Activated T-cell treated with anti-CD3 and anti-CD28 coated beads for 48 hours (primary cell): ENCODE measurements at places on chromosomes 1 and 21.

DNA sequence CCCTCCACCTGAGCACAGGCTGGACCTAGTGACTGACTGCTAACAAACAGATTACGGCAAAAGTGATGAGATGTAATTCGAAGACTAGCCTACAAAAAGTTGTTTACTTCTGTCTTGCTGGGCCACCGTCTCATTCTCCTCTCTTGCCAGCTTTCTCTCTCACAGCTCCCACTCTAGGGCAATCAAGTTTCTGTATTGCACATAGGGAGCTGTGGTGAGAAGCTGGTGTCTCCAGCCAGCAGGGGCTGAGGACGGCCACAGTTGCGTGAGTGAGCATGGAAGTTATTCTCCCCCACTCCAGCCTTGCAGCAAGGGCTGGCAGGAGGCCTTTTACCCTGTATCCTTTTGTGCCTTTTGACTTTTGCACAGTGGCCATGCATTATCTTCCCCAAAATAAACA lies 8.6 kb upstream of the COL6A2 start:
- no peak for DNase-seq

- DNase-seq = no peak
Measured at GRCh38 chr1:57874418-57874877, 450.6 kb upstream of the DAB1 start.

DNA sequence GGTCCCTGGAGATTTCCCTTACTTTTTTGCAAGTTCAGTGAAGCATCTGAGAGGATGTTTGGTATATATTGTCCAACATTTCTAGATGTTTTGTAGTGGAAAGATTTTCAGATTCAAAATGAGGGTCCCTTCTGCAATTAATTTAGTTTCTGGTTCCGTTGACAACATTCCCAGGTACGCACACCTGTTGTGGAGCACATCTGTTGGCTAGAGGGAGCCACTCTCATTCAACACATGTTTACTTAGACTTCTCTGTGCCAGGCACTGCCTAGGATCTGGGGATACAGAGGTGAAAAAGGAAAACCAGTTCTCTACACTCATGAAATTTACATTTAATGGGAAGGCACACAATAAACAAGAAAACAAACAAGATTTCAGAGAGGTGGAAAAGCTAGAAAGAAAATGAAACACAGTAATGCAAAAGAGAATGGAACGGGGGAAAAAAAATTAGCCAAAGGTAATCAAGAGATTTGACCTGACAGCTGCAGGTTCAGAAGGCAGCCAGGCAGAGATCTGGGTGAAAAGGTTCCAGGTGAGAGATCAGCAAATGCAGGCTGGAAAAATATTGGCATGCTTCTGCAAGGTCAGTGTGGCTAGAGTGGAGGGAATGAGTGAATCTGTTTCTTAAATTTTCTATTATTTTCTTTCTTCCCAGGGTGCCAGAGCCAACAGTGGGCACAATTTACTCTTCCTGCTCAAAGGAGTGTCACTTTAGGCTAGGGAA lies 48.4 kb upstream of the KAZN start:
- no peak for DNase-seq

GRCh38 chr1:64745181-64745985 lies 508 bp downstream of the RAVER2 start:
- DNase-seq = peak; percentile 3

- DNase-seq = no peak
Measured at GRCh38 chr21:35377505-35378090, 328.5 kb upstream of the RUNX1 start.

DNA sequence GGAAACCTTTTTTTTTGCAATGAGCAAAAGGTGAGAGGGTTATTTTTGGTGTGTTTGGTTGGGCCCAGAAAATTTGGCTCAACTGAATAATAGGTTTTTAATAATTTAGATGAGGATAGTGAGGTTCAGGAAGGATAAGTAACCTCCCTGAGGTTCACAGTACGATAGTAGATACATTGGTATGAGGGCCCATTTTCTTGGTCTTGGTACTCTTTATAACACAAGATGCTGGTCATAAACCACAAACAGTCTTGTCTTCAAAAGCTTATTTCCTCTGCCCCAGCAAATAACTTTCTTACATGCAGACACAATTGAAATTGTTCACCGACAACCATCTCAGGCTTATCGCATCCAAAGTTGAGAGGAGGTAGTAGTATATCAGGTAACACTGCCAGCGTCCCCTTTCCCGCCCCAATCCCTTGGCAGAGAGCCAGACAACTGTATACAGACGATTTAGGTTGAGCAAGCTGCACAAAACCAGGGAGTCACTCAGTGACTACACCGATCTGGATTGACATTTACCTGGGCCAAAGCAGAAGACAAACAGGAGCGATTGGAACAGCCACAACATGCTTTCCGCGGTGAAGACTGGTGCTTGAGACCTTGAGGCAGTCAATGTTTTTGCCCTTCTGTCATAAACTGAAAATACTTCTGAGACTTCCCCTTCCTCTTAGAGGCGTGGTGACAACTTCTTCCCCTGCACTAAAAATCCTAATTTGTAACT lies at the start of gene SLAMF6:
TSS of gene SLAMF6 (minus strand) at position 634 of the 724 bp plus-strand sequence. CDS start at position 571, 63 bp downstream.
- peak; percentile 30 for DNase-seq

GRCh38 chr1:77548285-77548684 lies 134.2 kb downstream of the ZZZ3 start:
- DNase-seq = no peak

GRCh38 chr1:56034847-56035481 lies 544.4 kb downstream of the PLPP3 start:
- DNase-seq = no peak

GRCh38 chr1:7778133-7778628 lies 5.9 kb upstream of the PER3 start:
- DNase-seq = no peak

- no peak for DNase-seq
Measured at GRCh38 chr1:172456344-172456769, 12.5 kb upstream of the PIGC start.

DNA sequence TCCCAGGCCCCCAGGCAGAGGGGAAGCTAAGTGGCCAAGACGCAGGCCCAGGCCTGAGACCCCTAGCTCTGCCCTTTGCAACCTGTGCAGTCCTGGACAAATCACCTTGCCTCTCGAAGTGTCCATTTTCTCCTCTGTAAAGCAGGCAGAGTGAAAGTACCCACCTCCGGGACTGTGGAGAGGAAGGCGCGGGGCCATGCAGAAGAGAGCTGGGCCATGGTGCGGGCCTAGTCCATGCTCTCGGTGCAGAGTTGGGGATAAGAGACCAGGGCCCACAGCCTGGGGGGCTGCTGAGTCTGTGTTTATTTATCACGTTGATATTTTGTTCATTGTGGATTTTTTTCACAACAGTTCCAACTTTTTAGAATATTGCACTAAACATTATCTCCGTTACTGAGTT lies 160.2 kb upstream of the VAMP3 start:
- DNase-seq = no peak
